ENCODE measurements at places on chromosomes 1 and 21.

GRCh38 chr1:233328142-233328921 lies 808 bp downstream of the MAP3K21 start:
- no peak for DNase-seq

- DNase-seq: no peak
Measured at GRCh38 chr1:231714440-231714839, 87.8 kb downstream of the DISC1 start.

- DNase-seq: no peak
Measured at GRCh38 chr1:95753382-95754016, 519.5 kb downstream of the RWDD3 start.

DNA sequence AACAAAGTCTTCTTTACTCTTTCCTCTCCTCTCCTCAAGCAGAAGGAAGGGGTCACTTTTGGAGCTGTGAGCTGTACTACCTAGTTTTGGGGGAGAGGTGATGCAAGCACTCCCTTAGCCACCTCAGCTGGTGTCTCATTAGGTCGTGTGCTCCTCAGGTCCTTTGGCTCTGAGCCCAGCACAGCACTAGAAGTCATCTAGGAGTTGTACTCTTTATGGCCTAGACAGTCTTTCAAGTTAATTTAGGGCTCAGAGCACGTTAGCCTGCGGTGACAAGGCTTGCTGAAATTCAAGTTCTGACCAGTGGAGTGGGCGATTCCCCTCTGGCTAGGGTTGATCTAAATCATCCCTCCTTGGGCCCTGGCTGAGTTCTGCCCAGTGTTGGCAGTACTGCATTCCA lies 48.0 kb upstream of the WDR26 start:
- no peak for DNase-seq

GRCh38 chr1:161506336-161507223 lies 1.3 kb downstream of the FCGR2A start:
- peak; percentile 11 for DNase-seq

DNA sequence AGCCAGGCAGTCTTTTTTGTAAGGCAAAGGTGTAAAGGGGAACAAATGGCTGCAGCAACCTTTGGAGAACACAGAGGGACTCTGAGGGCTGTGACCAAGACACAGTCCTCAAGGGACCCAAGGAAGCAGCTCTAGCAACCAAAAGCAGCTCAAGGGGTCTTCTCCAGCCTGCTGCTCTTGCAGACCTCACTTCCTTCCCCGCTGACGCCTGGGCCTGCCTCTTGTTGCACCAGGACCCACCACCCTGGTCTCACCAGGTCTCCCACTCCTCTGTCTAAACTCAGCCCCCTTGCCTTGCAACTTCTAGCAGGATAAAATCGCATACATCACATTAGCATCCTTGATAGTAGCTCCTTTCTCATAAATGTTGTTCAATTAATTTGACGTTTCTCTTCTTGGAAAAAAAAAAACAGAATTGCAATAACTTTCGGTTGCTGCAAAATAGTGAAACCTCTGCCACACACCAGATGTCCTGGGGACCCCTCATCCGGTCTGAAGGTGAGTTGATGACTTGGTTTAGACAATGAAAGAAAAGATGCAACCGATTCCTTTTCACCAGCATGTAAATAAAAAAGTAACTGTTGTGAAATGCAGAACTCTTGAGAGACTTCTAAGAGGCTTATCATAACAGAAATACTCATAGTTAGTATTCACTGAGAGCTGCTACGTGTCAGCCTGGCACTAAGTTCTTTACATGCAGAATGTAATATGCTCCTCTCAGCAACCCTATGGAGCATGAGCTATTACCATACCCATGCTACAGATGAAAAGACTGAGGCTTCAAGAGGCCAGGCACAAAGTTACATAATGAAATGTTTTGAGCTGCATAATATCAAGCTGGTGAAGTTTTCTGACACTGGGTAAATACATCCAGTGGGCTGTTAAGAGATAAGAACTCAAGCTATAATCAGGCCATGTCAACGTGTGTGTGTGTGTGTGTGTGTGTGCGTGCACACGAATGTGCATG lies 58.5 kb downstream of the UMODL1 start:
- no peak for DNase-seq

- DNase-seq: no peak
Measured at GRCh38 chr1:31135973-31136600, 70.6 kb upstream of the PUM1 start.

DNA sequence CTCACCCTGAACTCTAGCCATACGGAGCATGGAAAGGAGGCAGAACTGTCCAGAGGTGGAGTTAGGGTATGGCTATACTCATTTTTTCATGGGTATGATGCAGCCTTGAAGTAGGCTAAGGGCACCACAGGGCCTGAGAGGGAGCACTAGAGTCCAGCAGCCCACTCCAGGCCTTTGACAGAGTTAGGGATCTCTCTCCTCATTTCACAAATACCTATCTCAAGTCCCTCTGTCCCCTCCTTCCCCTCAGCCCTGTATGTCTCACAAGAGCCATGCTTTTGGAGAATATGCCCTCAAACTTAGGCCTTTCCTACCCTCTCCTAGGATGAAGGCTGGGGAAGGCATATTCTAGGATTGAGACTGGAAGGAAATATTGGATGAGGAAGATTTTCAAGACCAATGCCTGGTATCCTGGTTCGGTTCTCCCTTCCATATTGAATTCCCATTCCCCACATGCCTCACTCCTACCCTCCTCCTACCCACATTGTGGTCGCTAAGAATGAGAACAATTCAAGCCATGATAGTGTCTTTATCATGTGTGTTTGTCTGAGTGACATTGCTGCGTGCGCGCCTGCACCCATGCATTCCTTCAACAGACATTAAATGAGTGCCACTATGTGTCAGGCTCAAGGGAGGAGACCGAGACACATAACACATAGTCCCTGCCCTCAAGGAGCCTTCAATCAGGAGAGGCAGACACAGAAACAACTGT lies 2.6 kb upstream of the NECTIN4 start:
- no peak for DNase-seq

GRCh38 chr1:110765640-110766335 lies 91.0 kb upstream of the KCNA3 start:
- peak; percentile 21 for DNase-seq

DNA sequence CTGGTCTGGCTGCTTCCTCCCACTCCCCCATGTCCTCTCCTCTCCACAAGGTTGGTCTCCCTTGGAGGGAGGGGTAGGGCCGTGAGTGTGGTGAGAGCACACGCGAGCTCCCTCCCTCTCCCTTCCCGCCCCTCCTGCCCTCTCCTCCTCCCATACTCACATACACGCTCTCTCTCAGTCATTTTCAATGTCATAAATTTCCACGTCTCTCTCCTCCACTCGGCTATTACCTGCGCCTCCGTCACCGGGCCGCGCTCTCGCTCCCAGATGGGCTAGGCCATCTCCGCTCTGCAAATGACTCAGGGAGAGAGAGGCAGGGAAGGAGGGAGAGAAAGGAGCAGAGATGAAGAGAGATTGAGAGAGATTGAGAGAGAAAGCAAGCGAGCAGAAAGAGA lies 36.7 kb upstream of the DMBX1 start:
- DNase-seq: no peak

Data from umbilical cord (tissue), 2 donors.